ENCODE measurements at places on chromosomes 1 and 21. TPM values are rescaled to one million over a fixed set of nuclear protein-coding genes. Genes with fewer than 3 reads are reported as not detected.
A peak's percentile ranks its signal among the peaks of the same experiment; 100 is the strongest.

DNA sequence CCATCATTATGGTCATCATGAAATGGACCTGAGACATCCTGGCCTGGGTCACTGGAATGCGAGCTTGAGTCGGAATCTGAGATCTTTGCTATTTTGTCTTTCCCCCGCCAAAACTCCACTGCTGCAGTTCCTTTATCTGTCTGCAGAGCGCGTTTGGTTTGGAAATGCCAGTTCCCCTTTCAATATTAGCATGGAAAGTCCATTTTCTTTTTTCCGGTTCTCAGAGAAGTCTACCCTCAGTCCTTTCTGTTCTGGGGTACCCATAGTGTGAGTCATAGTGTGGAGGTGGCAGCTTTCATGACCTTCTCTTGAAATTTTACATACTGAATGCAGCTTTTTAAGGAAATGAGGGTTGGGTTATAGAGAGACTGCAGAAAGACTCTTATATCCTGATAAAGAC, 14.6 kb downstream of the CACNA1E start:
- no peak for DNase-seq

GRCh38 chr1:14304381-14304865, 294.1 kb upstream of the KAZN start:
- DNase-seq = peak; percentile 1

DNA sequence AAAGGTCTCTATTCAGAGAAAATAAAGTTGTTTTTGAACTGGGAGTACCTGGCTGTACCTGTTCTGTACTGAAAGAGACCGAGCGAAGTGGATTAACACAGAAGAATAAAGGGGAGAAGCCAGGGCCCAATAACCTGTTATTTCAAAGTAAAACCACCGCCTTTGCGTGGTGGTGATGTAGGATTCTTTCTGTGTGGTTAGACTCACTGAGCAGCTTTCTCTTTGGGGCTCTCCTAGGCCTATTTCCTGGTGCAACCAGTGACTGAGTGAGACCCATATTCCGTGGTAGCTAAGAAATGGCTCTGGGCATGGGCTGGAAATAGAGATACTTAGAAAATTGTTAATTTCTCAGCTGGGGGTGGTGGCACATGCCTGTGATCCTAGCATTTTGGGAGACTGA, 99.9 kb downstream of the XCL2 start:
- DNase-seq = no peak

GRCh38 chr1:13893409-13893821, 193.4 kb downstream of the PRDM2 start:
- DNase-seq = no peak

The PROX1 gene
- total RNA-seq = 0.28 TPM

- no peak for DNase-seq
Measured at GRCh38 chr1:181239086-181239485, 150.6 kb downstream of the IER5 start.

GRCh38 chr1:85047472-85048295, 616 bp downstream of the MCOLN3 start:
- no peak for DNase-seq

DNA sequence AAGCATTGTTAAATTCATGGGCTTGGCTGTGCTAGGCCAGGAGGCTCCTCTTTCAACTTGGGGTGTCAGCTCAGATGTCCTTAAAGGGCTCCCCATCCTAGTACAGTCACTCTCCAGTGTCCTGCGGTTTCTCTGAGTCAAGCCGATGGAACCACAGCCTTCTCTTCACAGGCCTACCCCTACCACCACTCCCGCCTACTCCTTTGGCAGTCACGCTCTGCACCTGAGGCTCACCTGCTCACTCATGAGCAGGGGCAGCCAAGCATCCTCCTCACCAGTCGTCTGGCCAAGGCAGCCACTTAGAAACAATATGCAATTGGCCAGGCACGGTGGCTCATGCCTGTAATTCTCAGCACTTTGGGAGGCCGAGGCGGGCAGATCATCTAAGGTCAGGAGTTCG, 3.6 kb downstream of the ACOT7 start:
- DNase-seq = no peak

- DNase-seq = peak; percentile 96
Measured at GRCh38 chr1:16905110-16905867, 9.5 kb downstream of the RNU1-2 start.

DNA sequence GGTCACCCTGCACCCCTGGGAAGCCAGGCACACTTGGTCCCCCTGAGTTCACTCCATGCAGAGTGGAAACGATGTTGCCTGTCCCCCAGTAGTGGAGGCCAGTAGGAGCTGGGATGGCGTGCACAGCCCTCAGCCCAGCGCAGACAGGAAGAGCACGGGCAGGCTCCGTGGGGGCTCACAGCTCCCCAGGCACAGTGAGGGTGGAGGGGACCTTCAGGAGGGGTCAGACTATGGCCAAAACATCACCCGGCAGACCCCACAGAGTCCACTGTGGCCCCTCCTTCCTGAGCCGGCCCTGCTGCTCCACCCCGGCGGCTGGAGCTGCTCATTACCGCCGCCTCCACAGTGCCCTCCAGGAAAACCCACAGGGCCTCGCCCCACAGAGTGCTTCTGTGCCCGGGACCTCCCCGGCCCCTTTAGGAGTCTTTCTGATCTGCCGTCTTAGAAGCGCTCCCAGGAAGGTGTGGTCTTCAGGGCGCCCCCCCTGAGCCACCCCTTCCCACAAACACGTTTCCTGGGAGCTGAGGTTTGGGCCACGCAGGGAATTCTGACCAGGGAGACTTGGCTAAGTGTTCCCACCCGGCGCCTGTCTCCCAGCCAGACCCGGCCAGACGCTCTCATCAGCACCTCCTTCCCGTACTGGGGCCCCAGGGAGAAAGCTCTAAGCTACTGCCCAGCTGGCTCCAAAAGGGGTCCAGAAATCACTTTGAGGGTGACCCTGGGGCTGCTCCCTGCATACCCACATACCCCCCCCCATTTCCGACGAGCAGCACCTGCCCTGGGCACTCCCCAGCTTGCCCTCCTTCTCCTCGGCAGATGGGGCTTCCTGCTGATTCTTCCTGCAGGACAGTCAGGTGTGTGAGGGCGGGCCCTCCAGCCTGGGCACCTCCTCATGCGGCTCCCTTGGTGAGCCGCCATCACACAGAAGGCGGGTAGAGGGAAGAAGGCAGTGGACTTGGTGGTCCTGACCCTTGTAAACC, 38.8 kb downstream of the RIPK4 start:
- DNase-seq = no peak
